ENCODE measurements at places on chromosomes 6 and 20.

DNA sequence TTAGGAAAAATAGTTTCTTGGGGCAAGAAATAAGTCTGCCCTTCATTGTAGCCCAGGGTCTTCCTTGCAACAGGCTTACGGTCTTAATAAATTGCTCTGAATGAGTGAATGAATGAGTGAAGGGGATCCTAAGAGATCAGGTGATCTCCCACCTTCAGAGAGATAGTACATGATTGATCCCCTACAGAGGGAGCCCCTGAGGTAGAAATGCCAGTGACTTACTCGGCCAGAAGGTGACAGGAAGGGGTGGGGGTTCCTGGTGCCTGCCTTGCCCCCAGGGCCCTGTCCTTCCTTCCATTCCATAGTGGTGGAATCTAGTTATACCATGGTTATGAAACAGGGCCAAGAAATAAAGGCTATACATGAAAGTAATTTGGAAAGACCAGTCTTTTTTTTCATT, 215.3 kb upstream of the SSTR4 start:
- no peak for DNase-seq

DNA sequence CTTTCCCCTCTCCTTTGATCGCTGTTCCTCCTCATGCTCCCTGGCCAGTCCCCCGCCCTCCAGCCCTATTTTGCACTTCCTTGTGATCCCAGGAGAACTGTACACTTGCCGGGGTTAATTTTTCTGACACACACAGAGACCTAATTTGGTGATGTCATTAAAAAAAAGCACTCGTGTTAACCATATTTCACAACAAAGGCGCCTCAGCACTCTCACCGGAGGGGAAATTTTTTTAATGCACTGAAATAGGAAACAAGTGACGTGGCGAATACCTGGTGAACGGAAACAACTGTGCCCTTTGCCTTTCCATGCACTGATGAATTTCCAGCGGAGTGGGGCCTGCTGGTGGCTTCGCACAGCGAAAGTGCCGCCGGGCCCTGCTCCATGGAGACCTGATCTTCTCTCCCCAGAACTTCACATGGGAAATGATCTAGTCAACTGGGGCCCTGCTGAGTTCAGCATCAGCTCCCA, 53.9 kb upstream of the TAGAP start:
- peak; percentile 39 for DNase-seq

- DNase-seq = no peak
Measured at GRCh38 chr6:157961153-157961831, 20.4 kb upstream of the SYNJ2 start.

DNA sequence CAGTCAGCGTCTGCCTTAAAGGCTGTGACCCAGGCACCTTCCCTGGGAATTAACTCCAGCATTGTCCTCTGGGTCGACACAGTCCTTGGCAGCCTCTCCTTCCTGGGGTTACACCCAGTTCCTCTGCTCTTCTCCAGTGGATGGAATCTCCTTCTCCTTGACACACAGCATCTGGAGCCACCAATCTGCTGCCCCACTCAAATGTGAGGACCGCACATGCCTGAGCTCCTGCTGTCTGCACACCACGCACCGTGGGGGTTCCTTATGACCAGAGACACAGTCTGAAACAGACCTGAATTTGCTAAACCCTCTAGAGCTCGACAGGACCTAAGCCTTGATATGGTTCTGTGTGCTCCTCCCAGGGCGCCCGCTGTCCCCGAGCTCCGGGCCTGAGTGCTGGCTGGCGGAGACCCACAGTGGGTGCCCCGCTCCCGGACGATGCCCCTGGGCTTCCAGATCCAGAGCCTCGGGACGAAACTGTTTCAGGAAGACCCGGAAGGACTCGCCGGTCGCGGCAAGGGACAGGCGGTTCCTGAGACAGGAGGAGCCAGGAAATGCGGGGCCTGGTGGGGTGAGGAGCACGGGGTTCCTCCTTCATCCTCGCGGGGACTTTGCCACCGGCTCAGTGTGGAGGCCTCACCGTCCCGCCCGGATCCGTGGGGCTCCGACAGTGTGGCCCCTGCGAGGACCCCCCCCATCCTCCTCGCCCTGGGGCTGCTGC, 2.5 kb upstream of the RAET1G start:
- DNase-seq = no peak

DNA sequence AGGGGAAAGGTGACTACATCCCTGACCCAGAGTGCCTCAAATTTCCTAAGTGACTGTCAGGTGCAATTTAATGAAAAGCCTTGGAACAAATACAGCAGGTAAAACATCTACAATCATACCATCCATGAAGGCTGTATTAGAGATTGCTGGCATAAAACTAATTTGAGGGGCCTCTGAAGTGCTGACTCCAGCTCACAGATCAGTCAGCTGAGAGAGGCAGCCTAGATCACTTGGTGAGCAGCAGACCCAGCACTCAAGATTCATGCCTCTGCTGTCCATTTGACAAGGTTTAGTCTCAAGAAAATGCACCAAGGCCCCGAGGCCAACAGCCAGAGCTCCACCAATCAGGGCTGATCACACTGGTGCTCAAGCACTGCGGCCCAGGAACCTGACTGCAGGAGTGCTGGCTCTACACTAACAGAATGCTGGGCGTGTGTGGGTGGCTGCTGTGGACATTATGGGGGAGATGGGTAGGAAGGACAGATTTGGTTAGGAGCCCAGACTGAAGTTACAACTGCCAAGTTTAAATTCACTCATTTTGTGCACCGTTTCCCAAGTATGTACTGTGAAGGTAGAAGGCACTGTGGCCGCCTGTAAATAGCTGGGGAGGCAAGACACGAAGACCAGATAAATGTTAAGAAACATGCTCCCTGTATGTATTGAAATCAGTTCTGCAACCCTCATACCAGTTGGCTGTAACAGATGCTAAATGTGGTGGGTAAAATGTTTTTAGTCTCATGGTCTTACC, 28.2 kb downstream of the SNX5 start:
- no peak for DNase-seq

GRCh38 chr20:62215991-62216635, 4.0 kb downstream of the HRH3 start:
- DNase-seq = no peak

- DNase-seq = no peak
Measured at GRCh38 chr6:124557873-124558272, 404.4 kb upstream of the RNF217 start.

DNA sequence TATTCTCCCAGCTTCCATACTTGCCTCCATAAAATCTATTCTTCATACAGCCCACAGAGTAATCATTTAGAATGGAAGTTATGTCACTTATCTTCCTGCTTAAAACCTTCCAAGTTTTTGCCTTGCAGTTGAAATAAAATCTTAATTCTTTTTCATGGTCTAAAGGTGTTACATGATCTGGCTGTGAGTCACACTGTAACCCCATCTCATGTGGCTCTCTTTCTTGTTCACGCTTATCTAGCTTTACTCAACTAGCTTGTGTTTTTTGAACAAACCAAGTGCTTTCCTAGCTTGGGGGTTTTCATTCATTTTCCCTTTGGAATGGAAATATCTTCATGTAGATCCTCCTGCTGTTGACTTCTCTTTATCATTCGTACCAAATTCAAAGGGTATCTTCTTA, 23.6 kb upstream of the THEMIS start:
- no peak for DNase-seq

GRCh38 chr6:33505548-33506370, 51.4 kb downstream of the ZBTB9 start:
- DNase-seq = no peak

GRCh38 chr6:20463396-20463795, 61.7 kb downstream of the E2F3 start:
- DNase-seq = no peak

- no peak for DNase-seq
Measured at GRCh38 chr6:31580438-31580740, 1.8 kb downstream of the LTB start.

GRCh38 chr20:458776-459175, 3.6 kb downstream of the TBC1D20 start:
- DNase-seq = no peak

- DNase-seq = no peak
Measured at GRCh38 chr6:44039839-44040350, 87.4 kb downstream of the MRPL14 start.

- DNase-seq = no peak
Measured at GRCh38 chr20:13101706-13102105, 92.9 kb downstream of the SPTLC3 start.

GRCh38 chr20:36173451-36173933, 19.0 kb downstream of the EPB41L1 start:
- DNase-seq = no peak

GRCh38 chr6:36733300-36733699, 35.7 kb downstream of the RAB44 start:
- no peak for DNase-seq

DNA sequence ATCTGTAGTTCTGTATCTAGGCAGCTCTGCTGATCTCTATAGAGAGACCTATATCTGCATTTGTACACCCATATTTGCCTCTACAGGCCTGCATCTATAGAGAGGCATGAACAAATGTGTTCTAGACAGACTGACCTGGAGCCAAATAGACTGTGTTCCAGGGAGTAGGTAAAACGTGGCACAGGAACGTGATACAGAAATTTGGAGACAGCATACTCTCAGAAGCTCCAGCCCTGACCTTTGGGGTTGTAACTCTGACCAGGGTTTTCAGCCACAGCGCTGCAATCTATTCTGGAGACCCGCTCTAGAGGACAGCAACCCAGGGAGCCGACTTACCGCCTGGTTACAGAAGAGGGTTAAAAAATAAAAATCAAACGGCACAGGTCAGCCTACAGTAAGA, 983 bp downstream of the RBBP9 start:
- no peak for DNase-seq

DNA sequence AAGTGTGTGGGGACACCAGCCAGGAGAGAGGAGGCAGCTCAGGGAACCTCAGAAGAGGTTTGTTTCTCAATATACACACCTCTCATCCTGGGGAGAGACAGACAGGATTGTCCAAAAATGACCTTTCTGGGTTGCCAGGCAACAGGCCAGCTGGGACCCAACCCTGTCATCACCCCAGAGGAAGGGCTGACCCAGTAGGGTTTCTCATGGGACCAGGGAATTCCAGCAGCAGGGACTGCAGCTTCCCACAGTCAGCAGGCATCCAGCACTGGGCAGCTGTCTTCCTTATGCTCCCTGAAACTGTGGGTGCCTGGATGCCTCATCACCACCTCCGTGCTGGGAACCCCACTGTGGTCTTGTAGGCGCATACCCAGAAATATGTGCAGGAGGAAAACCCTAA, 1.3 kb downstream of the C20orf202 start:
- no peak for DNase-seq

- DNase-seq = no peak
Measured at GRCh38 chr20:53828088-53828681, 234.5 kb upstream of the ZNF217 start.

- no peak for DNase-seq
Measured at GRCh38 chr6:32198866-32199265, 6.4 kb upstream of the GPSM3 start.

DNA sequence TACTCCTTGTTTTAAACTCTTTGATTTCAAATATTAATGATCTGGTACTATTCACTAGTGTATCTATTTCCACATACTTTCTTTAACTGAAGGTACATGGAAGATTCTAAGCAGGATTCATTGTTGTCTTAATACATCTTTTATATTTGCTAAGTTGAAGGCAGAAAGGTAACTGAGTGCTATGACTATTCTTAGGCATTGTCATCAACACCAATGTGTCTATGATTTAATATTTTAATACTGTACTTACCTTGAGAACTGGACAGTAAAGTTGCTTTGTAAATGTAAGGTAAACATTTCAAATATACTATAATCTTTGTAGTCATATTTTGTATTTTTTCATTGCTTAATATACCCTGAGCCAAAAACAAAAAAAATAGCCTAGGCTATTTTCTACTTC, 8.9 kb upstream of the BTBD9 start:
- no peak for DNase-seq

DNA sequence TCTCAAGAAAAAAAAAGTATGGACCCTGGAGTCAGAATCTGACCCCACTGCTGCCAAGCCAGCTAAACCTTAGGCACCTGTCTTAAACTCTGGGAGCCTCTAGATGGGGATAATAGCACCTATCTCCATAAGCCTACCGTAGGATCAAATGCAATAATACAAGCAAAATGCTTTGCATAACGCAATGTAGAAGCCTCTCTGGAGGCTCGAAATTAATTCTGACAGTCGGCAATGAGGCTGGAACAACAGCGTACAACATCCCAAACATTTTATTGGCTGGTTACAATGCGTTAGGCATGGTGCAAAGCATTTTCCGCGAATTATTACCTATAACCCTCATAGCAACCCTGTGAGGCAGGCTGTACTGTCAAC, 521 bp downstream of the CDK5RAP1 start:
- DNase-seq = no peak

DNA sequence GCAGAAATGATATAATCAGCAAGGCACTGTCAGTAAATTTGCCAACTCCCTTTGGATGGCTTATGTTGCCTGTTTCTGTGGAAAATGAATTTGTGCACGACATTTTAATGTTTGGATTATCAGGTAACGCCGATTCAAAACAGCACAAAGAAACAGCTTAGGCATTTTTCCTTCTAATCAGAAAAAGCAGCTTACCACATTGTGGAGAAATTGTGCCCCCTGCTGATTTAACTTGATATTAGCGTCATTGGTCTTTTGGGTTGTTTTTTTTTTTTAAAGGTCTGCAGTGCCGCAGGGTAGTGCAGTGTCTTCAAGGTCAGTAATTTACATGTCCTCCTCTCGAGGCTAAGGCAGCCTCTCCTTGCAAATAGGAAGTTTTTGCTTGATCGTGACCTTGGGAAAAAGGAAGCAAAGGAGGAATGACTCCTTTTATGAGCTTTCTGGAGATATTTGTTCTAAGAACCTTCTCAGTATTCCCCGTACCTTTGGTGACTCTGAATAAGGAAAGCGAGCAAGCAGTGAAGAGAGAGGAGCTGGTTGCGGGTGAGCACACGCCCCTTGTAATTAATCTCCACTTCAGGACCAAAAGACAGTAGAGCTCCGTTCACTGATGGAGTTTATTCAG, 79.1 kb downstream of the ELOVL4 start:
- peak; percentile 24 for DNase-seq

DNA sequence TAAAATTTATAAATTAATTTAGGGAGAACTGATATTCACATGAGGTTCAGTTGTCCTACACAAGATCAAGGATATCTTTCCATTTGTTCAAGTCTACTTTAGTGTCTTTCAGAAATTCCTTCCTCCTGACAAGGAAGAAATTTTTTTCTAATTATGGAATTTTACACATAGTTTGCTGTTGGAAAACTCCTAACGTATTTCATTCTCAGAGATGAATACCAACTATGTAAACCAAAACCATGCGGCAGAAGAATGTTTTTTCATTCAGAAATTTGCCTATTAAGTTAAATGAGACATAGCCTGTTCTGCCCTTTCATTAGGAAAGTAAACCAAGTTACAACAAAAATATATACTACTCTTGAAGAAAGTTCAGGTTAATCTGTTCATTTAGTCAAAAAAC, 111.2 kb upstream of the PRDM1 start:
- DNase-seq = no peak

Measured in T-helper 17 cell (primary cell).